ENCODE measurements at places on chromosomes 7 and 10.
A peak's percentile ranks its signal among the peaks of the same experiment; 100 is the strongest.

DNA sequence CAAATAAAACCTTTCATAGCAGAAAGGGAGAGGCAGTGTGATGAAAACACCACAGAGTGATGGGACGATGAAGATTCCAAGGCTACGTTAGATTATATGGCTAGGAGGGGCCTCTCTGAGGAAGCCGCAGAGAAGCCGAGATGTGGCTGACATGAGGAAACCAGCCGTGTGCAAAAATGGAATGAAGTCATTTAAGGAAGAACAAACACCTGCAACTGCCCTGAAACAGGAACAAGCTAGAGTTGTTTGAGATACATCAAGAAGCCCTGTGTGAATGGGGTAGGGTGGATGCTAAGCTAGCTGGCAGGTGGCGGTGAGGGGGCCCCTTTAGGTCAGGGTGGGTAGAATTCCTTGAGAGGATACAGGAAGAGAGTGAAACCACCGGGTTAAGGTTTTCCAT lies 129.5 kb downstream of the KLF6 start:
- DNase-seq, result no peak

- no peak for DNase-seq
Observed at GRCh38 chr10:49310460-49310859, 11.5 kb downstream of the C10orf71 start.

DNA sequence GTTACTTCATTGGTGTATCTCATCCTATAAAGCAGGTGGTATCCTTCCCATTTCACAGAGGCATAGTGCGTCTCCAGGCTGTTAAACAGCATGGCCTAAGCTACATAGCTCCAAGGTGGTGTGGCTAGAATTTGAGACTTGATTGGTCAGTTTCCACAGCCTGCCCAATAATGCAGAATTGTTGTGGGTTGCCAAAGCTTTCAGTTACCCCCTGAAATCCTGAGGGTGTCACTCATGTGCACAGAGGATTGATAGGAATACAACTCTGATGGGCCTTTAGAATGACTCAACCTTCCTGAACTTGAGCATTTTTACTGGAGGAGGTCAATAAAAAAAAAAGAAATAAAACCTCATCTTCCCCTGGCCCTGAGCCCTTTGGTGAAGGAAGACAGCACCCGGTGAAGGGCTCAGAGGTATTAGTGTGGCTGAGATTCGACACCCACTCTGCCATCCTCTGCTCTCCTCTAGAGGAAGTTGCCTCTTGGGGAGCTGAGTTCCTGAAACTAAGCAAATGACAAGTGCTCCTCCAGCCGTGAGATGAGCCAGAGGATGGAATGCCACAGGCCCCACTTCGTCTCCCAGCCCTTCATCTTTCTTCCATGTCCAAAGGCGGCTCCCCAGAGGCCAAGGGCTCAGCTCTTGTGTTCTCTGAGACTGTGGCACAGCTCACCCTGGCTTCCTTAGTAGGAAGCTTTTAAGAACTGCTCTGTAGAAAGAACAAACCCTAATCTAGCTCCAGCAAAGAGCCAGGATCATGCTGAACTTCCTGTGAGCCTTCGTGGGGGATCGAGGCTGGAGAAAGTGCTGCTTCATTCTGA lies 1.0 kb downstream of the ACSL5 start:
- no peak for DNase-seq

DNA sequence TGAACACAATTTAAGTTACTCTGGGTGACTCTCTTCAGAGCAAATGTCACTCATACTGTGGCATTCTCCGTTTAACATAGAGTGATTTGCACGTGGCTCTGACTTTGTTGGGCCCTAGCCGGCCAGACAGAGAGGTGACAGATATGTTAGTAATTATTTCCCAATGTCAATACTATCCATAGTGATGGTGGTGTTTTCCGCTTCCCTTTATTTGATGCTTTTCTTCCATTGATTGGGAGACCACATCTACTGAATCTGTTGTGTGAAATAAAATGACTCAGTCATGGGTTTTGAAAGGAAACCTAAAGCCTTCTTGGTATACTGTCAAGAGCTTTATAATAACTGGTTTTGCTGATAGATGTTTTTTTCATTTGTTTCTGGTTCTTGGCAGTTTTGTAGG lies 7.4 kb downstream of the AVL9 start:
- no peak for DNase-seq

- DNase-seq, result no peak
Observed at GRCh38 chr10:11147722-11148121, 130.1 kb downstream of the CELF2 start.

GRCh38 chr10:22017283-22018020 lies 13.9 kb upstream of the DNAJC1 start:
- no peak for DNase-seq

DNA sequence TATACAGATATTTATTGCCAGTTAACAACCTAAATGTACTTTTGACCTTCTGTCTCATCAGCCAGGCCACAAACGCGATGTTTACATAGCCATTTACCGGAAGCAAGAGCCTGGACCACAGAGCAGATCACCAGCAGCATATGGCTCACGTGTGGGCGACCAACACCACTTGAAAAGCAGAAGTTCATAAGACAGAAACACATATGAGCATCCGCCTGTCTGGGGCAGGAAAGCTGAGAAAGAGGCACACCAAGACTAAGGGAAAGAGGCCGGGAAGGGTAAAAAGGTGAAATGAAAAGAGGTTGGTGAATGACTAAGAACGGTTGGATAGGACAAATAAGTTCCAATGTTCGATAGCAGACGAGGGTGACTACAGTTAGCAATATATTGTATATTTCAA lies 1.3 kb downstream of the ABCB1 start:
- DNase-seq, result peak; percentile 9

DNA sequence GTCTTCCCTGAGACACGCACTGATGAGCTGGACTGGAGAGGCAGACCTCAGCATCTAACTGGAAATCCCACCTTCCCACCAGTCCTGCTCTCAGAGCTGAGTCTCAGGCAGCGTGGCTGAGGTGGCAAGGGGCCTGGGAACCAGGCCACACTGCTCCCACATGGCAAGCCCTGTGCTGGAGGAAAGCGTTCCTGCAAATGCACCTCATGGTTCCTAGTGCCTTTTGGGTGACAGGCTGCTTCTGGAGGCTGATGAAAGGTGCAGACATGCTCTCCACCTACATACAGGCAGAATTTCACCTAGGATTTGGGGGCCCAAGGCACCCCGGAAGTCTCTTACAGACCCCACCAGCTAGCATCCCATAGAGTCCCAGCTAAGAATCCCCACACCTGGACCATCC lies 432.9 kb upstream of the FOXK1 start:
- DNase-seq, result no peak

DNA sequence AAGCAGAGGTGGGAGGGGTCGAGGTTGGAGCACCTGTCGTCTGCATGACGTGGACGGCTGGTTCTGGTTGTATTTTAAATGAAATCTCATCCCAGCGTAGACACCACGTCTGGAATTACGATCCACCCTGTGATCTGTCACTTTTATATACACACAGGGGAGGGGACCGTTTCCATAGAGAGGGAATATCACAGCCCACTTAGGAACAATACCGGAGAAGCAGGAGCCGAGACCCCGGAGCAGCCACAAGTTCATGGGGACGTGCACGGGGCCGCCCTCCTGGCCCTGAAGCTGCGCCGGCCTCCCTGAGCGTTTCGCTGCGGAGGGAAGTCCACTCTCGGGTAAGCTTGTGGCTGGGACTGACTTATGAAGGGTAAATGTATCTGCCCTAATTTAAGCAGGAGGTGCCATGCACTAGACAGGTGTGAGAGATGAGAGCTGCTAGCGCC lies at the start of gene UCN3:
TSS of gene UCN3 (plus strand) at position 77 of the 449 bp plus-strand sequence. CDS start 8,755 bp downstream, outside the sequence.
- DNase-seq, result no peak

DNA sequence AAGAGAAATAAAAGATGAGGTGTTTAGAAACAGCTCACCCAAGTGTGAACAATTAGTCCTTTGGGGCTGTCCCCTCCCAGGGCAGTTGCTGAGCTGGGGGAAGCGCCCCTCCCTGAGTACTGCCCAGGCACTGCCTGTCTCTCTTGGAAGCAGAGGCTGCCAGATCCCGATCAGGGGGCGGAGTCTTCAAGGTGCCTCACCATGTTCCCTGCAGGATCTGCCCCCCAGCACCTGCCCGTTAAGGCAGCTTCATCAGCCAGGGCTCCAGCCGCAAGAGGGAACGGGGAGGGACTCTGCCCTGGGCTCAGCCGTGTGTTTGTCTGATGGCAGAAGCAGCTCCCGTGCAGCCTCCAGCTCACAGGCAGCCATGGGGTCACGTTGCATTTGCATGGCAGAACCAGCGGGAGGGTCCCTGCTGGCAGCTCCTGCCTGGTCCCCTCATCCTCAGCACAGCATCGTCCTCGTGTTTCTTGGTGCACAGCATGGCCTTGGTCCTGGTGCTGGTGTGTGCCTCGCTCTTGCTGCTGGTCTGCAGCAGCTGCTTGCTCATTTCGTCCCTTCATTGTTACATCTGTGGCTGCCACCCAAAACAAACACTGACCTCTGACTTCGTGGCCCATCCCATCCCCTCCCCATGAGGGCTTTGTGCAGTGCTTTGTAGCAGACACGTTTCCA lies 10.7 kb upstream of the DPYSL4 start:
- DNase-seq, result no peak

GRCh38 chr7:85341121-85341520 lies 154.3 kb upstream of the SEMA3D start:
- DNase-seq, result no peak

GRCh38 chr10:63219749-63220148 lies 86.6 kb downstream of the NRBF2 start:
- no peak for DNase-seq

DNA sequence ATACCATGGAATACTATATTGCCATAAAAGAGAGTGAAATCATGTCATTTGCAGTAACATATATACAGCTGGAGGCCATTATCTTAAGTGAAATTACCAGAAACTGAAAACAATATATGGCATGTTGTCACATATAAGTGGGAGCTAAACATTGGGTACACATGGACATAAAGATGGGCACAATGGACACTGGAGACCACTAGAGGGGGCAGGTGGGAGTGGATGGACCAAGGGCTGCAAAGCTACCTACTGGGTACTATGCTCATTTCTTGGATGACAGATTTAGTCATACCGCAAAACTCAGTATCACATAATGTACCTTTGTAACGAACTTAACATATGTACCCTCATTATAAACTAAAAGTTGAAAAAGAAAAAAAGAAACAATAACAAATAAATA lies 1167.6 kb downstream of the NXPH1 start:
- DNase-seq, result no peak

DNA sequence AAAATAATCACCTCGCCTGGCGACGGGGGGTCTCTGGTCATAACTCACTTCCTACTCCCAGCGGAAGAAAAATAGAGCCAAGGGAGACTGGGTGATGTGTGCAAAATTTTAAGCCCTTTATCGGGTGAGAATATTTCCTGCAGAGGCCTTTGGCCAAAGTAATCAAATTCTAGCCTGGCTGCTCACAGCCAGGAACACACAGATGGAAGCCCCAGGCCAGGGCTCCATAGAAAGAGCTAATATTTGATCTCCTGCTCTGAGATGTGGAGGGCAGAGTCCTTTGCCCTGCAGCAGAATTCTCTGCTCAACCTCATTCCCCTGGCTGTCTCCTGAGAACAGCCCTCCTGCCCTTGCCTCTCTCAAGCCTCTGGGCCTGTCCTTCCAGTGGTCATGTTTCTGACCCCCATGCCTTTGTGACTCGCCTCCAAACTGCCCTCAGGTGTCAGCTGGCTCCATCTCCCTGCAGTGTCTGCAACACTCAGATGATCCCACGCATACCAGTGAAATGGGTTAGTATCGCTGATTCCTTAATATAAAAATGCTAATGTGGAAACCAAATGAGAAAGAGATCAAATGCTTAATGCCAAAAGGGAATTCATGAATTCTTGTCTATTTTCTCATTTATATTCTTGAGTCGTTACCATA lies 34.5 kb downstream of the FRMD4A start:
- no peak for DNase-seq

- no peak for DNase-seq
Observed at GRCh38 chr10:8306685-8307364, 252.3 kb downstream of the GATA3 start.

DNA sequence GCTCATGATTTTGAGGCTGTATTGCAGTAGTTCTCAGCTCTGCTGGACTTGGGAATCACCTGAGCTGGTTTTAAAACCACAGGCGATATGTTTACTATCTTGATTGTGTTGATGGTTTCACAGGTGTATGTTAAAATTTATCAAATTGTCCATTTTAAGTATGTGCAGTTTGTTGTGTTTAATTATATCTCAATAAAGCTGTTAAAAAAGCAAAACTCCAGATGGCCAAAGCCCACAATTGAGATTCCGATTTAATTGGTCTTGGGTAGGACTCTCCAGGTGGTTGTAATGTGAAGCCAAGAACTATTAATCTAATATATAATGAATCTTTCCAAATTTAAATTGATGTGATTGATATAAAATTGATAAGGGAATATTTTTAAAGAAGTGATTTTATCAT lies 48.6 kb downstream of the NRCAM start:
- DNase-seq, result no peak

GRCh38 chr7:73442222-73442902 lies 8.8 kb downstream of the FZD9 start:
- no peak for DNase-seq

DNA sequence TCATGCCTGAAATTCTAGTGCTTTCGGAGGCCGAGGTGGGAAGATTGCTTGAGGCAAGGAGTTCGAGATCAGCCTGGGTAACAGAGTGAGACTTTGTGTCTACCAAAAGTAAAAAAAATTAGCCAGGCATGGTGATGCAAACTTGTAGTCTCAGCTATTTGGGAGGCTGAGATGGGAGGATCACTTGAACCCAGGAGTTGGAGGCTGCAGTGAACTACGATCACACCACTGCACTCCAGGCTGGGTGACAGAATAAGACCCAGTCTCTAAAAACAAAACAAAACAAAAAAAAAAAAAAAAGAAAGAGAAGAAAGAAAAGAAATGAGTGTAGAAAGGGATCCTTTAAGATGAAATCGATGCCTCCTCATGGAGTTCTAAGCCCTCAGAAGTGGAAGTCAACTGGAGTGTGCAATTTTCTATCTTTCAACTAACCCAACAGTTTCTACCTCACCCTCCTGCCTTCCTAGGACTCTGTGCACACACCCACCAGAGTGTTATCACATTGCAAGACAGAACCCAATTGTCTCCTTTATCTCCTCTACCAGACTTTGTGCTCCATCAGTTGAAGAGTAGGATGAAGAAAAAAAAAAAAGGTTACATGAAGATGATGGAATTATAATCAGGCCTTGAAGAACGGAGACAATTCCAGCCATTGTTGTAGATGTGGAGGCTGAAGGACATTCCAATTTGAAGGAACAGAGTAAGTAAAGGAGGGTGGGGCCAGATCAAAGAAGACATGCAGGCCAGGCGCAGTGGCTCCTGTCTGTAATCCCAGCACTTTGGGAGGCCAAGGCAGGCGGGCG lies 26.9 kb downstream of the NYAP1 start:
- DNase-seq, result no peak

- DNase-seq, result peak; percentile 81
Observed at GRCh38 chr7:100478958-100479660, at the start of gene TSC22D4. Gene TSC22D4 (minus strand): TSS chr7:100479214. CDS start chr7:100478038, 1,176 bp downstream.

- no peak for DNase-seq
Observed at GRCh38 chr10:91024541-91024940, 103.7 kb upstream of the ANKRD1 start.

DNA sequence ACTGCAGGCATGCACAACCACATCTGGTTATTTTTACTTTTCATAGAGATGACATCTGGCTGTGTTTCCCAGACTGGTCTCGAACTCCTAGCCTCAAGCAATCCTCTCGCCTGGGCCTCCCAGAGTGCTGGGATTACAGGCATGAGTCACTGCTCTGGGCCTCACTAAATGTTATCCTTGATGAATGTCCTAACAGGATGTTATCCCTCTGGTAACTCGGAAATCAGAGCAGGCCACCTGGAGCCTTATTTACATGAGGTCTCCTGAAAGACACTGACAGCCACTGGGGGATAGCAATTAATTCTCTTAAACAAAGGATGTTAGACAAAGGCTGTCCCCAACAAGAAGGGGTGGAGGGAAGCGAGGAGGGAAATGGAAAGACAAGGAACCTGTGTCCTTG lies 4.5 kb upstream of the ZNF438 start:
- no peak for DNase-seq
